Pulmonary artery endothelial cell (primary cell): ENCODE measurements at places on chromosomes 12 and 14. TPM values are rescaled to one million over a fixed set of nuclear protein-coding genes. Genes with fewer than 3 reads are reported as not detected.
A peak's percentile ranks its signal among the peaks of the same experiment; 100 is the strongest.

DNA sequence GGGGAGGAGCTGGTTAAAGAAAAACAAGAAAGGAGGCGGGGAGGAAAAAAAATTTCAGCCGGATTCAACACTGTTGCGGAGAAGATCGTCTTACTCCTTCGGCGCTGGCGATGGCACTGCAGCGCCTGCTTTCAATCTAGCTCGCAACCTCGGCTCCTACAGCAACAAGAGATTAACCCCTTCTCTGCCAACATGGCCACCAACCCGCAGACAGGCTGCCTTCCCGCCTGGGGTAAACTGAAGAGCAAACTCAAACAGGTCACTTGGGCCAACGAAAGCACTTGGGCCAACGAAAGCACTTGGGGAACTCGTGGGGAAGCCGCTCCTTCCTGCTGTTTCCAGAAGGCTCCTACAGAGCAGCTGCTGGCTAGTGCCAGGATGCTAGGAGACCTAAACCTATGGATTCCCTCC lies 73.7 kb downstream of the CIT start:
- DNase-seq = no peak

DNA sequence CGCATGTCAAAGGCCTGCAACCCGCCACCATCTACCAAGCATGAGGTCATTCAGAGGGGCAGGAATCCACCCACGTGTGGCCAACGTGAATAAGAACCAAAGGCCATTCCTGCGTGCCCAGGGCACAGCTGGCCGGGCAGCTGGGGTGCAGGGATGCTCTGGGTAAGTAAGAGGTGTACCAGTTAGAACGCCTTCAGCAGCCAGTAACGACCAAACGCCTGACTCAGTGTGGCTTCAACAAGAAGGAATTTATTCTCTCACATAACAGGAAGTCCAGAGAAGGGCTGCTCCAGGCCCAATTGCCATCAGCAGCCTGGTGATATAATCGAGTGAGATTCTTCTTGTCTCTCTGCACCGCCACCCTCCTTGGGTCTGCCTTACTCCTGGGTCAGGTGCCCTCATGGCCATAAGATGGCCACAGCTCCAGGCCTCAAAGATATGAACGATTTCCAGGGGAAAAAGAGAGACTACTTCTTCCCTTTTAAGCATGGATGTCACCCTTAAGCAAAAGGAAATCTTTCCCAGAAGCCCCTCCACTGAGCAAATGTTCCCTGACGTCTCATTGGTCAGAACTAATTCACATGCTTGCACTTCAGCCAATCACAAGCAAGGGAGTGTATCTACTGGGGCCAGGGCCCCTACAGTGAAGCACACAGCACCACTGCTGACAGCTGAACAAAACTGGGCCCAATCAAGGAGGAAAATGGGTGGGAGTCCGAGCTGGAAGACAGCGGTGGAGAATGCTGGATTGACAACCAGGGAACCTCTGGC lies 7.3 kb downstream of the TTC7B start:
- DNase-seq = no peak

DNA sequence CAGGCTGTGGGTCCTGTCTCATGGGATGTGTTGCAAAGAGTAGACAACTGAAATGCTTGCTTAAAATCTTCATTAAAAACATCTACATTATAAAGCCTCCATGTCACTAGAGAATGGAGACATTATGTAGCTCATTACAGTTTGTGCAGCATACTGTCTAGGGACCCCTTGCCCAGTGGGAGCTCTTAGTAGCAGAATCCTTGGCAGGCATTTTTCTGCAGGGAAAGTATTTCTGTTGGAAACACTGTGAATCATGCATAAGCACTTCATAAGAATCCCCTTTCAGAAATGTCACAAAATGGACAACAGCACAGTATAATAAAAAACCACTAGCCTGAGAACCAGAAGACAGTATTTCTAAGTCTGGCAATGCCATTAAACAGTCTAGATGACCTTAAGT lies 174.3 kb downstream of the MGAT4C start:
- DNase-seq = no peak

DNA sequence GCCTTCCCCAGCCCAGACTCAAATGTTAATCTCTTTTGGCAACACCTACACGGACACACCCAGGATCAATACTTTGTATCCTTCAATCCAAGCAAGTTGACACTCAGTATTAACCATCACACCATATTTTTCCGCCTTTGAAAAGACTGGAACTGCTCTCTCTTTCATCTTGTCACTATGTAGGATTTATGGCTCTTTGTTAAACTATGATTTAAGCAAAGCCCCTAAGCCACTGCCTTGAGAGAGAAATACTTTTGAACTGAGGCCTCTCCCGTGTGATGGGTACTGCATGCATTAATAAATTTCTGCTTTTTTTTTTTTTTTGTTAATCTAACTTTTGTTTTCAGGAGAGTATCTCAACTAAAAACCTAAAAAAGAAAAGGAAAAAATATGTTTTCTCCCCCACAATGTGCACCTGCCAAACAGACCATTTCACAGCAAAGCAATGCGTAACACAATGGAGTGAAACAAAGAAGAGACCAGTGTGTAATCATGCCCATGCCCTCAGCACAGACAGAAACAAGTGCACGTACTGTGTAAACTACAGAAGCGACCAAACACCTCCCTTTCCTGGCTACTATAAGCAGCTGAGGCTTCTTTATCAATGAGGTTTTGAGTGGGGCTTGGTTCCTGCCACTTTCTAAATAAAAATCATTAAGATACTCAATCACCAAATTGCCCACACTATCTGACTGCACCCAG lies 28.3 kb upstream of the ETFBKMT start:
- DNase-seq = no peak

DNA sequence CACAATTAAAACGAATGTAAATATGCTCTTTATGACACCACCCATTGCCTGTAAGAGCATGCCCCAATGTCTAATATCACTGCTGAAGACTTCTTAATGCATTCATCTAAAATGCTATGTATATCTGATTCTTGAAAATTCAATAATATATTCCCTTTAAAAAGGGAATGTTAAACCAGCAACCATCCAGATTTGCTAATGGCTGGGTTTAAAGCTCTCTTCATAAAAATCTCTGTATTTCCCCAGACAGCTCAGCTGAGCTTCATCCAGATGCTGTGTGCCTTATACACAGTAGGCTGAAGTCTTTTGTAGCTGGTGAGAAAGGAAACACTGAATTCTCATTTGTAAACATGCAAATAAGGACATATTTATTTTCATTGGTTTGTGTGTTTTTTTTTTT lies at the start of gene TAS2R14:
TSS of gene TAS2R14 (minus strand) at position 101 of the 400 bp plus-strand sequence. CDS start at position 45, 56 bp downstream.
- DNase-seq = no peak

The CCDC175 gene
- total RNA-seq = not detected in 2 replicates

DNA sequence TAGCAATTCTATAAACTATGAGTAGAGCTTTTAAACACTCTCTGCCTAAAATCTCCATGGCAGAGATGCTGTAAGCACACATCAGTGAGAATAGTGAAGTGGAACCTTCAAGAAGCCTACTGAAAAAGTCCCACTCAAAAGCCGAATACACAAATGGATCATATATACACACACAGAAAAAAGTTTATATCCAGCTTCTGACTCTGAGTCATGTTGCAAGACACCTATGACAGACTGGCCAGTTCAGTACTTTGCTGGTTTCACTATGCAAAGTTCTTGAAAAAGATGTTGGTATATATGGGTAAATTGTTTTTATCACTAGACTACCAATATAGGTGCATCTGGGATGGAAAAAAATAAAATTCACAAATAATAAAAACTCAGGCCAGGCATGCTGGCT lies 126.1 kb downstream of the KCNK10 start:
- no peak for DNase-seq

The RESF1 gene
- total RNA-seq = 69.0 and 106 TPM in 2 replicates

- DNase-seq = no peak
Observed at GRCh38 chr12:116759783-116760621, 21.9 kb downstream of the RNFT2 start.

DNA sequence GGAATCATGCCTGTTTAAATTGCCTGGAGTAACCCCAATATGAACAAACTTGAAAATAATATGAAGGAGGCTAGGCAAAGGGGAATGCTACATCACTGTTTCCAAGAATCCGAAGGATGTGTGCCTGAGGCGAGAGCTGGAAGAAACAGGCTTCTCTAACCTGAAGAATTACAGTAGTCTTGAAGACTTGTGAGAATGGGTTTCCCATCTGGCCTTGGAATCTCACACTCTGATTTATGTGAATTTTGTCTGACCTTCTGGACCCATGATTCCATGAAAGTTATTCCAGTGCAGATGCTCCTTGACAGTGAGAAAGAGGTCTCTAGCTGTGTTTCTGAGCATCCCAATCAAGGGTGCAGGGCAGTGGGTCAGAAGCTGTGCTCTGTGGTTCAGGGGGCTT lies 122.1 kb upstream of the PARP11 start:
- no peak for DNase-seq

GRCh38 chr12:15708396-15709076 lies 80.7 kb downstream of the EPS8 start:
- DNase-seq = no peak

DNA sequence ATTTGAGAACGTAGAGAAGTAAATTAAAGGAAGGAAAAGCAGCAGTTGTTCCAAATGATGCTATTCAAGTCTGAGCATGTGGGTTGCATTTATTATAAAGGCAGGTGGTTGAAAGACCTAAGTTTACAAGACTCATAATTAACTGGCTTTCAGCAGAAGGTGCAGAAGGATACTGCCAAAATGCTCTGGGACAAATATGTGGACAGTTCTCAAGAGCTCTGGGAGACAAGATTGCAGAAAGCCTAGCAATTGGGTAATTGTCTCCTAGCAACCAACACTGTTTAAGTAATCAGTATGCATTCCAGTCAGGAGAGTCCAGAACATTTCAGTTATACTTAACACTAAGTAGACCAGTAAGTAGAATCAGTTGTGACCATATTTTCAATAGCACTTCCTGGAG lies 131.5 kb downstream of the GPR135 start:
- DNase-seq = peak; percentile 84

- DNase-seq = no peak
Observed at GRCh38 chr12:12689647-12690300, 6.2 kb downstream of the GPR19 start.

GRCh38 chr12:131910302-131911027 lies 16.0 kb downstream of the ULK1 start:
- no peak for DNase-seq

GRCh38 chr12:17020765-17021164 lies 414.8 kb upstream of the LMO3 start:
- no peak for DNase-seq

The HOXC12 gene
- total RNA-seq = not detected in 2 replicates

The MORN3 gene
- 0.63 and 1.6 TPM in 2 replicates for total RNA-seq

DNA sequence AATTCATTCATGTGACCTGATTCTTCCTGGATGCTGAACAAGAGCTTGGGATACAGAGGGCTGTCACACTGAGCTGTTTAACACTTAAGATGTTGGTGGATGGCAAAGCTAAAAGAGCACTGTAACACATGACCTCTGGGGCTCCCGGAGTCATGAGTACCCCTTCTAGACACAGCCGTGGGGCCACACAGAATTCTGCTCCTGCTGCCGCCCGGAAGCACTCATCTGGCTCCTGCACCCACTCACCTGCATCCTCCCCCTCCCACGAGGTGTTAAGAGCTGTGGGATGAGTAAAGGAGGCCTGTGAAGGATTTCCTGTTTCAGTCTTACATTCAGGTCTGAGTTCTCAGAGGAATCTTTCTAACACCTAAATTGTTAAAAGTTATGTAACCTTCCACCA lies 78.0 kb upstream of the SSTR1 start:
- DNase-seq = no peak

DNA sequence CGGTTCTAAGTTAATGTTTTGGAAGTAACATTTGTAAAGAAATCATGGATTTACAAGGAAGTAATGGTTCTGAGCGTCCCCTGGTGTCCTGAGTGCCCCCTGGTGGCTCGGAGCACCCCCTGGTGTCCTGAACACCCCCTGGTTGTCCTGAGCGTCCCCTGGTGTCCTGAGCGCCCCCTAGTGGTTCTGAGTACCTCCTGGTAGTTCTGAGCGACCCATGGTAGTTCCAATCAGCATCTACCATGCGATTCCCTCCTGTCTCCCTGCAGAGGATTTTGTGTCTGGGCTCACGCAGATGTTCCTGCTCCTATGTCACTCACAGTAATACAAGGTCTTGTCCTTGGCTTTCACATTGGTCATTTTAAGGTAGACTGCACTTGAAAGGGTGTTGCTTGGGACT lies 1352.9 kb downstream of the TMEM121 start:
- DNase-seq = no peak

DNA sequence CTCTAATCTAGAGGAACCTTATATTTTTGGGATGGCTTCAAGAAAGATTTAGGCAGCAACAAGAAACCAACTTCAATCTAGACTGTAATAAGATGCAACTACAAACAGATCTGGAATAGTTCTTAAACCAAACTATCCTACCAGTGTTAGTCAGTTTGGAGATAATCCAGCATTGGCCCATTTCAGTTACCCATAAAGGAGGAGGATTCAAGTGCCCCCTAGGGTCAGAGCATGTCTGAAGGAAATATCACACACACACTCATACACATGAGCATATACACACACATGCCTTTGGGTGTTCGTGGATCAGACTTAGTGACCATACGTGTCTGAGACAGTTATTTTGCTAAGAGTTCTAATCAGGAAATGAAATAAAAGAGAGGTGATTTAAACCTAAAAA lies 261.2 kb downstream of the ADAMTS20 start:
- DNase-seq = no peak

GRCh38 chr14:69318241-69318640 lies 58.3 kb downstream of the GALNT16 start:
- no peak for DNase-seq

GRCh38 chr12:30169839-30170591 lies 386.3 kb upstream of the TMTC1 start:
- DNase-seq = no peak

- no peak for DNase-seq
Observed at GRCh38 chr14:96821501-96821900, 24.3 kb downstream of the VRK1 start.

- no peak for DNase-seq
Observed at GRCh38 chr12:19021646-19022045, 107.9 kb upstream of the PLEKHA5 start.

DNA sequence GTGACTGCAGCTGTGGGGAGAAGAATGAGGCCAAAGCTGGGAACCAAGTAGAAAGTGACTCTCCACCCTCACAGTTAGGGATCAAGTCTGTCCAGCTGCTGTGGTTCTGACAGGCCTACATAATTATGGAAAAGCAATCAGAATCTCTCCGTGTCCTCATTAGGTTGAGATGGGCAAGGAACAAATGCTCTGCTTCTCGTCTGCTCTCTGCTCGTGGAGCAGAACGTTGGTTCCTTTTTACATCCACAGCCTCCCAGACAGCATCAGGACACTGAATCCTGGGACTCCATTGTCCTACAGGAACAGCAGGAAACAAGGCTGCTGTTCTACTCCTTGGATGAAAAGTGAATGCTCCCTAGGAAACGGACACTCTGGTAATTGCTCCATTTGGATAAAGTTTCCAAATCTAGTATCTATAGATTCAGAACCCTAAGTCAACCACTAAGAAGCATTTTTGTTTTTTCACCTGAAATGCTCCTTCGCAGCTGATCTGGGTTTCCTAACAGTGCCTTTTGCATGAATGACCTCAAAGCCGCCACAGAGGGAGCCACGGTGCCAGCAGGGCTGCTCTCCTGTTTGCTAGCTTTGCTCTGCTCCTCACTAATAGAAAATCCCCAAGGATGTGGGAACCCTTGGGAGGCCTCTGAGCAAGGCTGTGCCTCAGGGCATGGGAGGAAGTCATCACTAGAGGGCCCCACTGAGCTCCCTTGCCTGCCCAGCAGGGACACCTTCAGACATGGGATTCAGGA lies 102.0 kb downstream of the EGLN3 start:
- DNase-seq = no peak

GRCh38 chr14:44741431-44741830 lies 220.3 kb downstream of the KLHL28 start:
- no peak for DNase-seq

The FOXG1 gene
- 0.04 and 0.26 TPM in 2 replicates for total RNA-seq

- no peak for DNase-seq
Observed at GRCh38 chr12:56521209-56521589, 421 bp upstream of the RBMS2 start.

The MAP1LC3B2 gene
- 0.46 and 1.7 TPM in 2 replicates for total RNA-seq

The FAR2 gene
- total RNA-seq = 36.1 and 64.4 TPM in 2 replicates

The ZCCHC8 gene
- 11.3 and 17.2 TPM in 2 replicates for total RNA-seq
